Cortex of kidney (tissue), 1 donor: ENCODE measurements at places on chromosomes 2 and 18.

DNA sequence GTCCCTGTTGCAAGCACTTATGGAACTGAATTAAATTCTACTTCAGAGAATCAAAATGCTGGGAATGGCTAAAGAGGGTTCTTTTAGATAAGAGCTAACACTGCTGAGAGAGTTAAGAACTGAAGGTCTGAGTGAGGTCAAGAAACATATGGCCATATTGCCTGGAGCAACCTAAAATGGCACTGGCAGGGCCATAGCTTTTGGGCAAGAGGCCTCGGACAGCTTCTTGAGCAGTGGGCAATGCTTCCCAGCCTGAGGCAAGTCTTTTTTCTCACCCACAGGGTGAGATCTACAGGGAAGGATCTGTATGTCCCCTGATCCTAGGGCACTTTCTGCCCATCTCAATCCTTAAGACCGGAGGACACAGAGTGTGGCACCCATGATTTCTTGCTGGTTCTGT, 244.6 kb upstream of the NT5C1B start:
- DNase-seq: no peak

DNA sequence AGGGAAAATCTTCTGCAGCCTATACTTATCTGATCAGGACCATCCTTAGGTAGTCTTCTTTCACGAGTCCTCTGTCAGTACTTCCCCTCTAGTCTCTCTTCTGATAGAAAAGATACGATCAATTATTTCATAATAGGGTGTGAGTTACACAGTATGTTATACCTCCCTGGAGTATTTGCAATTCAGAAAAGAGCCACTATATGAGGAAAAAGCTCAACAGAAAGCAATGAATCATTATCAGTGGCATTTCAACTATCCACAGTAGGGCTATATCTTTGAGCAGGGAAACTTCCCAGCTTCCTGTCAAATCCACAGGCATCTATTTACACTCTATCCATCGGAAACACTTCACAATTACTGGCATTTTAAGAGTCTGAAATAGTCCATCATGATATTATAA, 105.3 kb upstream of the ACVR2A start:
- no peak for DNase-seq

DNA sequence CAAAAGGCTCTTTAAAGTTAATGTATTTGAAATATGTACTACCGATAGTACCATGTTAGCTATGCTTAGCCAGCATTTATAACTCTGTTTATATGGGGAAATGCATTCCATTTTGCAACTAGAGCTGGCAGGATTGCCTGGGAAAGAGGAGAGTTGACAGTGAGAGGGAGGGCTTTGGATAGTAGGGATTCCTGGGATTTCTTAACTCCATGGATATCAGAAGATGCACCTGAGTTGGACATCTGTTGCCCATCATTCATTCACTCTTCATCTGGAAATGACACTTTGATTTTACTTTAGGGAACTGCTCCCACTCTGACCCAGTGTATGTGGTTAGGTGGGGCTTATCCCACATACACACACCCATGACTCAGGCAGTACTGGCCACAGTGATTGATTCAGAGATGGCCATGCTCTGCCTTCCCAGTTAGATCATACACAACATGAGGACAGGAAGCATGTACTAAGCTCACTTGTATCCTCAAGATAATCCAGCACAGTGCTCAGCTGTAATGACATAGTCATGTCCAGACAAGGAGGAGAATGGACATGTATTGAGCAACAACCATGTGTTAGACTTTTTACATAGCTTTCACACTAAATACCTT, 248.8 kb downstream of the MREG start:
- DNase-seq: no peak

- no peak for DNase-seq
Observed at GRCh38 chr18:36199691-36200295, 12.5 kb downstream of the MOCOS start.

DNA sequence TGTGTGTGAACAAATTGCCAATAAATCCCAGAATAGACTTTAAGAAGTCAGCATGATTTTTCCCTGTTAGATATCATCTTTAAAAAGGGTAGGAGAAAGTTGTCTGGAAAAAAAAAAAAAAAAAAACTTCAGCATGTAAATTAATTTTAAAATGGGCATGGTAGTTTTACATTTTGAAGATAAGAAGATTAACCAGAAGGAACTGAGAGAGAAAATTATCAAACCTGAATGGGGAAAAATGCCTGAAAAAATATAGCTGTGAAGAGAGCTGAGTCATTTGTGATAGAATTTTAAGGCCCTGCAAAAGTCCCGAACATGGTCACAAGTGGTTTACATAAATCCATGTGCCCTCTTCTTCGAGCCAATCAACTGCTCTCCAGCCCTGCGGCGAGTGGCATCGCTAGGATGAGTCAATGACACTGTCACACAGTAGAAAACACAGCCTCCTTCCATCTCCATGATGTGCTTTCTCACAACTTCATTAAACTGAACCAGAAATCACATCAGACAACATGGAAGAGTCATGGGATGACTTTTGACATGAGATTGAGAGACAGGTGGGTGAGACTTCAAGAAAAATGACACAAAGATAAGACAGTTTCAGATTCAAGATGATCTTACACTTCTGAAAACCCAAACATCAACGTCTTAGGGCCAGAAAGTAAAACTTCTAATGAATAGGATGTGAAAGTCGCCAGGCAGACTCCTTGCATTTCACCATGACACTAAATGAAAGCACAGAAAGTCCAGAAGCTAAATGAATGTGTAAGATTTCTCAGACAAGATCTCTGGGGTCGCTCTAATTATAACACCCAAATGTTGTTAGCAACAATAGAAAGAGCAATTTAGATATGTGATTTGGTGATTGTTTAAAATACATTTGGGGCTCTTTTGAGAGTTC, 273.0 kb upstream of the ID2 start:
- DNase-seq: no peak

DNA sequence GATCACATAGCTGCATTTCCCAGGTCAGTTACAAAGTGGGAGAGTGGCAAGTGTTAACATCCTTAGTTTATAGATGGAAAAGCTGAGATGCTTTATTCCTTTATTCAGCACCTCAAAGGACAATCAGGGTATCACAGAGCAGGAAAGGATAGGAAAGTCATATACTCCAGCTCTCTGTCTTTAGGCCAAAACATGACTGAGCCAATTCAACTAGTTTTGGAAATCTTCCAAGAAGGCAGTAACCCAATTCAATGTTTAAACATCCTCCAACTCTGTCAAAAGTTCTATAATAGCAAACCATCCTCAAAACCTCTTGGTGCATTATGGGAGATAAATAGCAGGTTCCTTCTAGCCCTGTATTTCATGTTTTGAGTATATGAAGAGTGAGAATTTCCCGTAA, 25.2 kb downstream of the CASP8 start:
- no peak for DNase-seq

GRCh38 chr2:50255931-50256330, 776.0 kb downstream of the NRXN1 start:
- no peak for DNase-seq

GRCh38 chr2:162838136-162838497, 450 bp downstream of the KCNH7 start:
- no peak for DNase-seq

GRCh38 chr2:121382744-121383143, 97.7 kb upstream of the TFCP2L1 start:
- DNase-seq: no peak

GRCh38 chr2:99140056-99140859, 1.2 kb upstream of the C2orf15 start:
- no peak for DNase-seq

DNA sequence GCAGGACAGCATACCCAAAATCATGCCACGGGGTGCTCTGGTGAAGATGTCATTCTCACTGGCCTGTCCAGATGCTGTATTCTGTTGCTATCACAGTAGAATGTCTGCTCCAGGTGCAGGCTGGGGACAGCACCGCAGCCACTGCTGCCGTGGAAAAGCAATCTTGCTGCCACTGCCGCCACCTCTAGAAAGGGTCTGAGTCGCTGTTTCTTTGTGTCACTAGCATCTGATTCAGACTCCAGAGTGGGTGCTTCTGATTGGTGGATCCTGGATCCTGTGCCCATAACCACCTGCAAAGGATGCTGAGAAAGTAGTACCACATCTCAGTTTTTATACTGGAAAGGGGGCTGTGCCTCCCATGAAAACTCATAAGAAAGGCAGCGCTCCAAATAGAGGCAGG, 45.3 kb upstream of the CTLA4 start:
- DNase-seq: no peak

DNA sequence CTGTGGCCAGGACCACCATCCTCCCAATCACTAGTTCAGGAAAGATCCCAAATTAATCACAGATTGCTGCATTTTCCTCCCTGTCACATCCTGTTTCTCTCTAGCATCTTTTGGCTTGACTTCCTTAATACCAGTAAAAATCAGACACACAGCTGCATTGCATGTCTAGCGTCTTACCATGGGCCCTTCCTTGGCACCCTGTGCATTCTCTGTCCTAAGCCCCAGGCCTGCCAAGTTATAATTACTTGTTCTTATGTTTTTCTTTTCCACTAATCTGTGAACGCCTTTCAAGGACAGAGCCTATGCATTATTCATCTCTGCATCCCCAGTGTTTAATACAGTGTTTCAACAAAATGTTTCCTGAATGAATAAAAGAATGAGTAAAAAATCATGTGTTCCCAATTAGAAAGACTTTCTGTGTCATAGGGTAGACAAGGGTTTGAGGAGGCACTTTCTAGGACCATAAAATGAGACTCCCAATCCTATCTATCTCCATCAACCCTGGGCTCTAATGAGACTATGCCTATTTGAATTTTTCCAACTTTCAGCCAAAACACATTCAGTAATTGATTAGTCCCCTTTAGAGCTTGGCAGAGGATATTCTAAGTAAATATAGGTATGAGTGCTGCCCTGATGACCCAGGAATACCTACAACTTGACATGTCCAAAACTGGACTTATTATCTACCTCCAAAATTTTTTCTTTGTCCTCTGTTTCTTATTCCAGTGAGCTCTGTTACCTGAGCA, 10.3 kb upstream of the NT5C1B start:
- no peak for DNase-seq

- no peak for DNase-seq
Observed at GRCh38 chr18:44036501-44036900, 644.2 kb upstream of the SETBP1 start.

DNA sequence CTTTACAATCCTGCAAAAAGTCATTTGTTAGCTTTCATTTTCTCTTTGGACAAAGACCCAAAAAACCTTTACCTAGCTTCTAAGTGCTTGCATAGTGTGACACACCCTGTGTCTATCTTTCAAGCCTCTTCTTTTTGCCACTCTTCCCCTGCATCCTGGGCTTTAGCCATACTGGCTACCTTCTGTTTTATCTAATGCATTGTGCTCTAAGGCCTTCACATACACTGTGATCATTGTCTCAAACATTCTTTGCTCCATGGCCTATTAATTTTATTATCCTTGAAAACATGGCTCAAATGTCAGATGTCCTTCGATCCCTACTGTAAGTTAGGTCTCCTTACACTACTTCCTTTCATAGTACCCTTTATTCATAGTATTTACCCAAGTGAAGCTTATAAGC, 84.4 kb downstream of the PIK3C3 start:
- no peak for DNase-seq

- no peak for DNase-seq
Observed at GRCh38 chr2:33304032-33304864, 172.2 kb upstream of the RASGRP3 start.

DNA sequence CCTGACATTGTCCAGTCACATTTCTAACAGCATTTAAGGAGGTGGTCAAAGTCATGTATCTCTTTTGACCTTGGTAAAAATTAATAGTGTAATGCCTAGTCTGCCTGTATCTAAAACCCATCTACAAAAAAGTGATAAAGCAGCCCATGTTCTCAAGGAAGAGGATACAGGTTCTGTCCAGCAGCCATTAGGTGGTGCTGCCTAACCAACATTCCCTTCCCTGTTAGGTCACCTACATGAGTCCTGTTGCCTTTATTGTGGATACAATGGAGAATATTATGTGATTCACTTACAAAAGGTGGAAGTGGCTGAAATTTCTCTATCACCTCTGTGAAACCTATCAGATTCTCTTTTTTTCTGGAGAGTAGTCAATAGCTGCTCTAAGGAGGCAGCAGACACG, 52.5 kb downstream of the AQP4 start:
- no peak for DNase-seq

- no peak for DNase-seq
Observed at GRCh38 chr2:62200291-62200841, 4.5 kb downstream of the B3GNT2 start.

- no peak for DNase-seq
Observed at GRCh38 chr18:45059695-45060094, 379.0 kb downstream of the SETBP1 start.

- DNase-seq: no peak
Observed at GRCh38 chr18:58195278-58195765, 151.3 kb downstream of the NEDD4L start.

GRCh38 chr2:197801033-197801432, 3.4 kb upstream of the PLCL1 start:
- no peak for DNase-seq

DNA sequence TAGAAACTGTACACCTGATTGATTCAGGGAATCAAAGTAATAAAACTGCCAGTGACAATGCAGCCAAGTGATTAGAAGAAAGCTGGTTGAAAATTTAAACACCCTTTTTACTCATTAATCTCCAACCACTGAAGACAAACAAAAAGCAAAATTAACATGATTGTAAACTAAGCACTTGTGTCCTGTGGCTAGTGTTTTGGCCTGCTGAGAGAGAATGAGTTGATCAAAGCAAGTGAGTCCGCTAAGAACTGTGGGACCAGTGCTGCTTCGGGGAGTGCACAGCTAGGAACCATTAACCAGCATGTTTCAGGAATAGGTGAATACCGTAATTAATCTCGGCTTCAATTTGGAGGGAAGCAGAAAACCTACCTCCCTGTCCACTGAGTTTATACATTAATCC, 13.6 kb upstream of the PAPOLG start:
- DNase-seq: no peak

GRCh38 chr2:84970868-84971509, at the start of gene KCMF1:
Gene KCMF1, plus strand, starts transcription at chr2:84971161. Its CDS starts 291 bp downstream, at chr2:84971452.
- peak; percentile 11 for DNase-seq

- no peak for DNase-seq
Observed at GRCh38 chr2:97928591-97928990, 67.2 kb downstream of the TMEM131 start.

GRCh38 chr2:225788571-225789094, 389.1 kb downstream of the NYAP2 start:
- DNase-seq: no peak
